ENCODE measurements at places on chromosomes 6 and 20.

DNA sequence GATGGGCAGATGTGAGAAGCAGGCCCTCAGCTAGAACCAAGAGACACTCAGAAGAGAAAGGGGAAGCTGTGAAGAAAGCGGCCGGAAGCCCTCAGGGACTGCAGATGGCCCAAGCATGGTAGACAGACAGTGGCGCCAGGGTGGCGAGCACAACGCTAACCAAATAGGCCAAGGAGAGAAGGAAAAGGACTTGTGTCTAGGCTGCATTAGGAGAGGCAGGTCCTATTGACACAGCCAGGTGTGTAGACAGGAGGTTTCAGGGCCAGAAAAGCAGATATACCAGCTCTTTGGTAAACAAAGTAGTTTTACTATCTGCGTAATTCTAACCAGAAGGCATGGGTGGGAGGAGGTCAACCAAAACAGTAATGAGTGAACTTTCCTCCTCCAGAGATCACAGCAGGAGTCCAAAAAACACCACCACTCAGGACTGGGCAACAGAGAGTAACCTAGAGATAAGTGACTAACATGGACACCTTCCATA is 15.8 kb upstream of the MAP7 start:
- DNase-seq = no peak

DNA sequence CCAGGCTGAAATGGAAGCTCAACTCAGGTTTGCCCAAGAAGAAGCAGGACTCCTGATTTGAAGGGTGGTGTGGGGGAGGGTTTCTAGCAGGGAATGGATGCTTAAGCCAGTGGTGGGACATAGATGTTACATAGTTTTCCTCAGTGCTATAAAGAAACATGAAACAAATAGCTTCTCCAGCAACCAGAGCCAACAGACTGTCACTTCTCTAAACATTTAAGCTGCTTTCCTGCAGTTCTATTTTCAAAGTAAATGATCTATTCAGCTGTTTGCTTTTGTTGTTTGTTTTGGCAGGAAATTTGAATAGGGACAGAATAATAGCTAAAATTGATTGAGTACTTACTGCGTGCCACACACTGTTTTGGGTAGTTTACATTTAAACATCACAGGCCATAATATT is 169.0 kb downstream of the UST start:
- no peak for DNase-seq

DNA sequence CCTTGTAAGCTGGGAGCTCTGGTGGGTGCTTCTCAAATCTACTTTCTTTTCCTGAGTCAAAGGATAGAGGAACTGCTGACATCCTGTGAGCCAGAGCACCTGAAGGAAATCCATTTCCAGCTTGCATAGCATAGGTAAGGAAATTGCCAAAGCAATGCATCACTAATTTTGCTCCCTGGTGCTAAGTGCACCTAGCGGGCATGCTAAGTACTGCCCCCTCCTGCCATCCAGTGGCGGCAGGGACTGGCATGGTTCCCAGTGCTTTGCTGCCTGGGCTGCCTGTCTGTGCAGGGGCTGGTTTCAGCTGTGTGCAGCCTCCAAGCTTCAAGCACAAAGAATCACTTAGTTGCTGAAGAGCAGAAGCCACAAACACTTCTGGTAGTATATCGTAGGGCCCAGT is 63.9 kb downstream of the FARS2 start:
- peak; percentile 84 for DNase-seq

DNA sequence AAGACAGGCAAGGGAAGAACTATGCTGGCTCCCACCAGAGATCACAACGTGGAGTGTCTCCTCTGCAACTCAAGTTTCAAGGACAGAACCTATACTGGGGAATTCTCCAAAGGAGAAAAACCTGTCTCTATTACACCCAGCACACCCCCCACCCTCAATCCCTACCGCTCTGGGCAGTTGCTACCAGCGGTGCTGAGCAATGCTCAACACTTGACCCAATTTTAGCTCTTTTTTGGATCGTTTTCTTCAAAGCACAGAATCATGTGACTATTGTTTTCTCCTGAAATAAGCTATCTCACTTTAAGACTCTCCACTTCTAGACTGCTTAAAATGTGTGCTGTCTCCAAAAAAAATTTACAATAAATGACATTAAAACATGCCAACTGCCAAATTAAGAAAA is 23.3 kb downstream of the MAP7 start:
- DNase-seq = no peak

GRCh38 chr20:3173610-3174441 is 477 bp upstream of the LZTS3 start:
- DNase-seq = peak; percentile 75

DNA sequence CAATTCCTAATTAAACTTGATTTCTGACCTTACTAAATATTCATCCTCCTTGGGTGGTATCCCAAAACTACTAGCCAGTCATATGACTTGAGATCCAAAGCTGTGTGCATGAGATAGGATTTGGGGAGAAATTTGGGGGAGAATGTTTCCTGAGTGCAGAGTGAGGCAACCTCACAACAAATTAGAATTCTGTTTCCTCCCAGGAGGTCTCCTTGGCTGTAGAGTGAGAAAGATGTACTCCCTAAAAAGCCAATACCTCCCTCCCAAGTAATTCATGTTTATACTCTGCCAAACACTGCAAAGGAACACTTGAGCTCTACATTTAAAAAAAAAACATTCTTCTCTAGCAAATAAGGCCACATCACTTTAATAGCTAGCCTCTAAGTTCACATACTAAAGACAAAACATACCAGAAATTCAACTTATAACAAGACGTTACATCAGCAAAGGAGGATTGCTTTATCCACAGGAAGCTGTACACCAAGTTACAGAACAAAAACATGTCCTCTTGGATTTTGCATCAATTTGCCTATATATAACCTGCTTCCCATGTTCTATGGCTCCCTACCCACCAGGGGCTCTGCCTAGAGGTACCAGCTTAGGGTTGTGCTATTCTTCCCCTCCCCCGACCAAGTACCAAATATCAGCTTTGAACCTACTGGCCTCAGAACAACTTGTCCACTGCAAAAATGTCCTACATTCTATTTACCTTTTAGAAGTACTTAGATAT is 15.4 kb upstream of the TMEM30A start:
- DNase-seq = no peak

DNA sequence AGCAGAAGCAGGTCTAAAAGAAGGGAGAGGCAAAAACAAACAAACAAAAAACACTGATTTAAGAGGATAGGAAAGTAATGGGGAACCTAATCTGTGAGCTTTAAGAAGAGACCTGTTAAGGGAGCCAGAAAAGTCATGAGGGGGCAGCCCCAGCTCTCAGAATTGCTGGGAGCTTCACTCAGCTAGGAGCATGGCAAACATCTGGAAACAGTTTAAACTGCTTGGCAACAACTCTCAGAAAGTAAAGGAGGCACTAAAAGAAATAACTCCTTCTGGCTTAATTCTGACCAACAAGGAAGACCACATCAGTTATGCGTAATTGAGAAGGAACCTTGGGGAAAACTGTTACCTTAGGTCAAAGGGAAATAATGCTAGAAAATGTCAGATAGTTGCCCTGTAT is 121.4 kb downstream of the LAMP5 start:
- DNase-seq = no peak

- DNase-seq = no peak
These were observed 15.4 kb downstream of the RAMACL start for GRCh38 chr6:166570929-166571713.

DNA sequence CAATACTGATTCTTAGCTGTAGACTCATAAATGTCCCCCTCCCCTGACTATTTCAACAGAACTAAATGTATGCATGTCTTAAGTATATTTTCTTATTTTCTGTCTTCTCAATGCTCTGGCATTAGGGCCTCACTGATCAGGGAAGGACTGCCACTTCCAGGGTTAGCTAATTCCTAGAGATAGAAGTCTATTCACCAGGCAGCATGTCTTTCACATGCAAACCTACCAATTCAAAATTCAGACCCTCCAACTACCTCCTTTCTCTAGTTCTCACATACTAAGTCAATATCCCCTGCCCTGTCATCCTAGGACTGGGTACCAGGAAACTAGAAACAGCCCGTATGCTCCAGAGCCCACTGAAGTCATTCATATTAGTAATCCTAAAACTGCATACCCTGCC is 132.3 kb downstream of the RALGAPA2 start:
- no peak for DNase-seq

DNA sequence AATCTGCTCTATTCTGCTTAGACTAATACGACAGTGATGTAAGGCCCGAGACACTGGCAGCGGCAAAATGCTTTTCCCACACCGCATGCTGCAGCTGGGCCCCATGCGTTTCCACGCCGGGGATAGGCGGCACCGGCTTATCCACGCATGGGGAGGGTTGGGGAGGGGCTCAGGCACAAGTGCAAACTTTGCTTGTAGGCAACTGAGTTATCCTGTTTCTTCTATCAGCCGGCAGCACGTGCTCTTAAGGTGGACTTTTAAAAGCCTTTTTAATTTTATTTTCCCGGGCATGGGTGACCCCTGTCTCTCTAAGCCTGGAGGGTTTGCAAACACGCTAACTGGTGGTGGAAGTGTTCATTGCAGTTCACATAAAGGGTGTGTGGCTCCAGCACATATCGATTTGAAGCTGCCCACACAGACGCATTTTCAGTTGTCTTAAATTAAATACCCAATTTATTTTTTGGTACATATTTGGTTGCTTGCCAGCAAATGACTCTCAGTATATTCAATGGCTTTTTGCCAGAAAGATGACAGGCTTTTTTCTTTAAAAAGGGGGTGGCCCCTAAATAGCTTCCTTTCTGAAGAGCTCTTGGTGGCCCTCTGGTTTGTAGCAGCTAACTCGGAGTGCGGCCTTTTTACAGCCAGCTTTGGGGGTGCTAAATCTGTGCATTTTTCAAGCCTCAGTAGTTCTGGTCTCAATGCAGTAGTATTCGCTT is 561.8 kb upstream of the AGPAT4 start:
- no peak for DNase-seq

- no peak for DNase-seq
These were observed 145.9 kb downstream of the TBC1D32 start for GRCh38 chr6:121188356-121188755.

- no peak for DNase-seq
These were observed 96.8 kb downstream of the ARMC2 start for GRCh38 chr6:108944707-108945680.

- DNase-seq = no peak
These were observed 69.3 kb upstream of the SOX4 start for GRCh38 chr6:21524201-21524600.

- DNase-seq = no peak
These were observed 8.2 kb upstream of the CCDC167 start for GRCh38 chr6:37507690-37508421.

DNA sequence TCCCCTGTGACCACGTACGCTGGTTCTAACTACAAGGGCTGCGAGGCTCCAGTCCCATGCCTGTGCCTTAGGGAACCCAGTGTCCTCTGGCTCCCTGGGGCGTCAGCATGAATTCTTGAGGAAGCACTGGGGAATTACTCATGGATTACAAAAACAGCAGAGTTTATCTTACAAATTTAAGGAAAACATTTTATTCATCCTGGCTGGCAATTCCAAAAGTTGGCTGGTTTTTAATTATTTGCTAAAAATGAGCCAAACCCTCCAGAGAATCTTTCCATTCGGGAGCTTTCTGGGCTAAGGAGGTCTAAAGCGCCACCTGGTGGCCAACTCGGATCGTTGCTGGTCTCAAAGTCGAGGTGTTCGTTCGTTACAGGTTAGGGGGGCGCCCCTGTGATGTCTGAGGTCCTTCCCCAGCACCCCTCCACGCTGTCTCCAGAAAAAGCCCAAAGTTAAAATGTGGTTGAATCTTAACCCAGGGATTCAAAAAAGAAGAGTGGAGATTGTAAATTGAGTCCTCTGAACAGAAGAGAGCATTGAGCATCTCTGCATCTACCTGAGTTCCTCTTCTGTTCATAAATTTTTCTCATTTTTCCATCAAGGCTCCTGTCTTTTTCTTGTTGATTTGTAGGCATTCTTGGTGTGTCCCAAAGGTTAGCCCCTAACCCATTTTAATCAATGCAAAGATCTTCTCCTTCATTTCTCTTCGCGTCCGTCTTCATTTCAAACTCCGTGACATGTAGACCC is 99.4 kb downstream of the BFSP1 start:
- peak; percentile 62 for DNase-seq

DNA sequence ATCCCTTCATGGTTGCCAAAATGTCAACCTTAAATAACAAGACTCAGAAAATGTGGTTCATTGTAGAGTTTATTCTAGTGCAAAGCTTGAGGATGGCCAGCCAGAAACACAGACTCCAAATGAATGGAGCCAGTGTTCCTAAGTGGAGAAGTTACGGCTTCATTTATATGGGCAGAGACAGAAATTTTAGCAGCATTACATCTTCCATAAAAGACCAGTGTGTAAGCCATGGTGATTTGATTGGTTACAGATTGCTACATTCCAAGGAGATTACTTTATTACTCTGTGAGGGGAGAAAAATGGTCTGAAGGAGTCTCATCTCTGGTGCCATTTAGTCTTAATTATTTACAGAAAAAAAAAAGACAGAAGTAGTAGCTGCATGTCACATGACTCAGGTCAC is 97.8 kb downstream of the OTOR start:
- no peak for DNase-seq

DNA sequence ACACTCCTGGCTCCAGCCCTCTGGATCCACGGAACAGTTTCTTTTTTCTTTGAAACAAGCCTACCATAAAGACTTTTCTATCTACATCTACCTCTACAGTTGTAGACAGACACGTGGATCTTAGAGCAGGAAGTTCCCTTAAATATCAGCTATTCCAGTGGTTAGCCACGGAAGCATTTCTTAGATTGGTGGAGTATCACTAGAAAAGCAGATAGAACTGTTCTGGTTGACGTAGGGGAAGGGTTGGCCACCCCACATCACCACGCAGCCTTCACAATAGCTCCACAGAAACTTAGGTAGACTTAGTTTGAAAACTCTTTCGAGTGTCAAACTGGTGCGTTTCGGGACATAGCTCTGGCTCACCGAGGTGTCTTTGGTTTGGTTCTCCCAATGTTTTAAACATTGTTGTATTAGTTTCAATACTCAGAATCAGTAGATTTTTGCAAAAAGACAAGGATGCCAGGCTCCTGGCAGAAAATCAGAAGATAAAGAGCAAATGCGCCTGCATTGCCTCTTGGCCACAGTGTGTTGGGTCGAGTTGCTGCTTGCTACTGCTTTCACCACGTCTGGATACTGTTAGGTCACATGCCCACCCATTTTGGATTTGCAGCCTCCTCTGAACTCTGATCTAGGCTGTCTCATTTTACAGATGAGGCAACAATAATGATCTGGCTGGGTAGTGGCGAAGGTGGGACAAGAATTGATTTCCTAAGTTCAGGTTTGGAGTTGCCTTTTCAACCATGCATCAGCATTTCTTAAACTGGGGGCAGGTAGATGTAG is 71.5 kb upstream of the DTNBP1 start:
- DNase-seq = no peak

DNA sequence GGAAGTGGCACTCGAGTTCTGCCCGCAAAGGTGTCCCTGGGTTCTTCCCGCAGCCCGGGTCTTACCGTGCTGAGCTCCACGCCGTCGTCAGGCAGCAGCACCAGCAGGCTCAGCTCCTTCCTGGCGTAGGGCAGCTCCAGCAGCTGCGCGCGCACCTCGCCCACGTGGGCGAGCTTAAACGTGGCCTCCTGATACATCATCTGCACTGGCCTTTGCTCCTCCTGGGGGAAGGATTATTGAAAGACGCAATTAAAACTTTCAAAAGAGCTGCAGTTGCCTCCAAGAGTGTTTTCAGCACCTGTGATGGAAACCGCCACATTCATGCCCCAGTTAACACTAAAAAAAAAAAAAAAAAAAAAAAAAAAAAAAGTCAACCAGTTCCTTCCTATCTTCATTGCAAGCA is 11.3 kb downstream of the SERPINB9 start:
- no peak for DNase-seq

- DNase-seq = peak; percentile 40
These were observed 41.4 kb downstream of the DTNBP1 start for GRCh38 chr6:15621203-15622044.

- no peak for DNase-seq
These were observed 32.3 kb upstream of the SLC23A2 start for GRCh38 chr20:5033566-5033965.
